AG08395 (cell line): ENCODE measurements at places on chromosomes 2 and 18.
A peak's percentile ranks its signal among the peaks of the same experiment; 100 is the strongest.

GRCh38 chr18:36695806-36696205, 133.0 kb downstream of the TPGS2 start:
- no peak for DNase-seq

DNA sequence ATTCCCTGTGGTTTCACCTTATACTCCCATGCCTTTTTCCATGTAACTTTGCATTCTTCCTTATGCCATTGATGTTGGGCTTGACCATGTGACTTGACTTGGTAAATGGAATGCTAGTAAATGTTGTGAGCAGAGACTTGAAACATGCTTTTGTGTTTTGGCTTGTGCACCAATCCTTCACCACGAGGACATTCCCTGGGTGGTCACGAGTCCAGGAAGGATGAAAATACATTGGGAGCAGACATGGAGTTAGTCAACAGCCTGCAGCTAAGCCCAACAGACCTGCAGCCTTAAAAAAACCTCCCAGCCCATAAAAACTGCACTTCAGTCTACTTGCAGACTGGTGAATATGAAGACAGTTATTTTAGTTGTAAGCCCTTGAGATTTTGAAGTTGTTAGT, 116.5 kb upstream of the SPATS2L start:
- no peak for DNase-seq

DNA sequence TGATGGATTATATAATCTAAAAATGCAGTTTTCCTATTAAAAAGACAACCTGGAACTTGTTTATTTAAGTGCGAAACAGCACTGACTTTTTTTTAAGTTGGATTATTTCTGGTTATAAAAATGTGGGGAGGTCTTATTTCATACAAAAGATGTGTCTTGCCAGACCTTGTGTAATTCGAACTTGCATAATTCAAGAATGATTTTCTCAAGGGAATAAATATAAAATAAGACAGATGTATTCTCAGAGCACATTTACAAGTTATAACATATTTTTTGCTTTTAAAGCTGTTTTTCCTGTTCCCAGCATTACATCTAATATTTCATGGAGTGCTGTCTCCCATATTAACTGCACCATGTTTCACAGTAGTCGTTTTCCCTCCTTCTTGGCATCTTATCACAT, 263.1 kb downstream of the CDH20 start:
- DNase-seq = no peak

DNA sequence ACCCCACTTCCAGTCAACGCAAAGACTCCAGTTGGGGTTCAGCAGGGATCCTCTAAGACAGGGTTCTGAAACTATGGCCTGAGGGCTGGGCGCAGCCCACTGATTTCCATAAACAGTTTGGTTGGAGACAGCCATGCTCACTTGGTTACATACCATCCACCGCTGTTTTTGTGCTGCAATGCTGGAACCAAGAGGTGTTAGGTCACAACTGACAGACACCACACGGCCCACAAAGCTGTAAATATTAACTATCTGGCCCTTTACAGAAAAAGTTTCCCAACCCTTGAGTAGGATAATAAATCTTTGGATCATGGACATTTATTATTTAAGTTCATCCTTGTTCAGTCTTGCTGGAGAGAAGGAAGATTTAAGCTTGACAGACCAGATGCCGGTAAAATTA, 8.4 kb upstream of the CD226 start:
- no peak for DNase-seq

- no peak for DNase-seq
Measured at GRCh38 chr2:231348704-231349373, 46.7 kb upstream of the B3GNT7 start.

GRCh38 chr2:102704531-102704930, 57.3 kb upstream of the TMEM182 start:
- DNase-seq = no peak

GRCh38 chr2:219475278-219475677, 23.4 kb upstream of the GMPPA start:
- no peak for DNase-seq

- DNase-seq = no peak
Measured at GRCh38 chr18:57209713-57210106, 62.8 kb downstream of the BOD1L2 start.

DNA sequence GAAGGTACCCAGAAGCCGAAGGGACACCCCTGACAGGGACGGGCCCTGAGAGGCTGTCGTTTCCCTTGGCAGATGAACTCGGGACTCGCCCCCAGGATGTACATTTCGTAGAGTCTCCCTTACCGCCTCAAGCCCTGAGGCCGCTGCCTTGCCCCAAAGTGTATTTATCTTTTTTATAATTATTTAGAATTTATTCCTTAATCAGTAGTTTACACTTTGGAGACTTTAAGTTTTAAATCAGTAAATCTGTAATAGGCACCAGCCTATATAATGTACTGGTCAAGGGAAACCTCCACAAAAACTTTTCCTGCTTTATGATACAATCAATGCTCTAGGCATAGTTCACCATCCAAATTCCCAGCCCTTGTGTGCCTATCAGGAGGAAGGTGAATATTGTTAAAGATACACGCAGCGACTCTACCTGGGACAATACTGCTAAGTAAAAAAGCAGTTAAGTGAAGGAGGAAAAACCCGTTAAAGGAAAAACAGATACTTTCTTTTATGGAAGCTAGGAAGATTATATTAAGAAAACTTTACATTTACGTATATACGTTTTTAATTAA, 848 bp downstream of the VRK2 start:
- peak; percentile 18 for DNase-seq

DNA sequence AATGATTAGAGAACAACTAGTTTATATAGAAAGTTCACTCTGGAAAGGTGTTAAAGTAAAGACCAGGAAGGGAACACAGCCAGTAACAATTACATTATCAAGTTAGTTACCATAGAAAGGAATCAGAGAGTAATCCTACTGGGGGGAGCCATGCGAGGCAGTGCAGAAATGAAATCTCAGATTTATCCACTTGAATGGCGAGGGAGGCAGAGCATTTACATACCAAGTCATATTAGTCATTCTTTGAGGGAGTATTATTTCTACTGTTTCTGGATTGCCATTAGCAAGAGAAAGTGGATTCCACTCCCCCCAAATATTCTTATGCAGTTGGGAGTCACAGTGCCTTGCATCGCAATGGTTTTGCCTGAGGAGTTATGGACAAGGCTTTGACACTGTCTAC, 472.7 kb upstream of the TRIB2 start:
- DNase-seq = no peak

DNA sequence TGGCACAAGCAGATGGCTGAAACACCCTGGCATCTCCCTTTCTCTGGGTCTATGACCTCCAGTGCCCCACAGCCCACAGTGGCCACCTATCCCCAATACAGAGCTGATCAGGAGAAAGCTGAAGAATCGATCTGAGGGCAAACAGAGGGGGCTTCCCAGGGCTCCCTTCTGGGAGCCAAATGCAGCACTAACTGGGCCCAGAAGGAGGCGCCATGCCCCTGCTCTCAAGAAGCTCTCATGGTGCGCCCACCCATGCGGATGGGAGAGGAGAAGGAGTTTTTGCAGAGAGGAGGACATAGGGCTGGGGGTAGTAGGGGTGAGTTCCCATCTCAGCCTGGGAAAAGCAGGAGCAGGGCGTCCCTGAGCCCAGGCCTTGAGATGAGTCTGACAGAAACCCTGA, 787.3 kb upstream of the RAB6C start:
- DNase-seq = no peak

GRCh38 chr2:19762959-19763605, 138.7 kb downstream of the TTC32 start:
- no peak for DNase-seq

- DNase-seq = no peak
Measured at GRCh38 chr2:16238001-16238761, 297.8 kb downstream of the MYCN start.

GRCh38 chr2:67565761-67566160, 168.6 kb downstream of the ETAA1 start:
- DNase-seq = peak; percentile 49

DNA sequence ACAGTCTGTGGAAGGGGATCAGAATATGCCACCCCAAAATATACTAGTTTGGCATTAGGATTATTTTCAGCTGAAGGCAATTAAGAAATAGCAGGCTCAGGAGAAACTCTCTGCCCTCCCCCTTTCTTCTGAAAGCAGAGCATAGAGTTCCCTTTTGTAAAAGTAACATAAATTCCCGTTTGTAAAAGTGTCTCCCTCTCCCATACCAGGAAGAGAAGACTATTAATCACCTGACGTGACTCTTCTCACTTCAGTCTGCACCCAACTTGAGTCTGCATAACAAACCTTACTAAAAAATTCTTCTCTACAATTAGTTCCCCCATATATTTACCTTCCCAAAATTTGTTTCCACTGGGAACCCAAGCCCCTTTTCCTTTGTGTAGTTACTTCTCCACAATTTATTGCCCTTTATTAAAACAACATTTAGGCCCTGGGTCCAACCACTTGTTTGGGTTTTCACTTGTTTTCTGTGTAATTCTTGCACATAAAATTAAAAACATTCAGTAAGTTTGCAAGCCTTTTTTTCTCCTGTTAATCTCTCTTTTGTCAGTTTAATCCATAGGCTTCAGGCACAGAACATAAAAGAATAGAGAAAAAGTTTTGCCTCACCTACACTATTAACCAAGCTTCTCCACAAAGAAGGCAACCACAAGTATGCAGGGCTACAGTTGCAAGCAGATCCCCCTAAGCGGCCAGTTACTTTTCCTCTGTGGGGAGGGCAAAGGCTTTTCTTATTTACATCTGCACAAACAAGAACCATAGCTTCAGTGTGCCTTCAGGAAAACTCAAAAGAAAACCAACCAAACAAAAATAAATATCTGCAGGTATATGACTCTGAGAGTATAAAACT, 107.6 kb upstream of the MSH2 start:
- no peak for DNase-seq

DNA sequence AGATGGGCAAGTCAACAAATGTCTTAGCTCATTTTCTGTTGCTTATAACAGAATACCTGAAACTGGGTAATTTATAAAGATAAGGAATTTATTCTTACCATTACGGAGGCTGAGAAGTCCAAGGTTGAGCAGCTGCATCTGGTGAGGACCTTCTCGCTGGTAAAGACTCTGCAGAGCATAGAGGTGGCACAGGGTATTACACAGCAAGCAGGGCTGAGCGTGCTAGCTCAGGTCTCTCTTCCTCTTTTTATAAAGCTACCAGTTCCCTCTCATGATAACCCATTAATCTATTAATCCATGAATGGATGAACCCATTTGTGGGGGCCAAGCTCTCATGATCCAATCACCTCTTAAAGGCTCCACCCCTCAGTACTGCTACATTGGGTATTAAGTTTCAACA, 109.1 kb downstream of the CDK15 start:
- DNase-seq = no peak

GRCh38 chr2:239908308-239908707, 116.8 kb downstream of the NDUFA10 start:
- no peak for DNase-seq

- DNase-seq = no peak
Measured at GRCh38 chr2:37984589-37984988, 59.5 kb downstream of the RMDN2 start.

- DNase-seq = no peak
Measured at GRCh38 chr18:35692866-35693265, 111.3 kb downstream of the GALNT1 start.

GRCh38 chr18:12659904-12660605, 2.1 kb upstream of the SPIRE1 start:
- DNase-seq = peak; percentile 71

- DNase-seq = no peak
Measured at GRCh38 chr2:24342110-24342910, 18.0 kb downstream of the ITSN2 start.

- no peak for DNase-seq
Measured at GRCh38 chr2:4909346-4910009, 782.7 kb upstream of the SOX11 start.

GRCh38 chr2:21422050-21422449, 298.3 kb downstream of the TDRD15 start:
- DNase-seq = no peak

- peak; percentile 65 for DNase-seq
Measured at GRCh38 chr18:69817335-69817940, 130.2 kb downstream of the CD226 start.

GRCh38 chr2:12047761-12048160, 301.3 kb downstream of the LPIN1 start:
- no peak for DNase-seq

- peak; percentile 62 for DNase-seq
Measured at GRCh38 chr2:62266433-62267038, 70.6 kb downstream of the B3GNT2 start.

DNA sequence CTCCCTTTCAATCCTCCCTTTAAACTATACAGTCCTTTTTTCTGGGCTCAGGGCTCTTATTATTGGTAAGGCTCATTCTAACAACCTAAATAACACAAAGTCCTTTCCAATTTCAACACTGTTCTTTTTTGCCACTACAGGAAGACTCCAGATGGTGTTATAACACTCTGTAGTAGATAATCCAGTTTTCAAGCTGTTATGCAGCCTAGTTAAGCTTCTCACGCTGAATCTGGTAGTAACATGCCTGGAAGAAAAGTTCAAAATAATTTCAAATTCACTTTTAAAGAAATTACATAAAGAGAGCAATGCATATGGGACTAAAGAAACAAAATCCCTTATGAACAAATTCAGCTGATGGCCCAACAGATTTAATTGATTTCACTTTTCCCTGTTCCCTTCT, 3.2 kb upstream of the MPP4 start:
- no peak for DNase-seq

DNA sequence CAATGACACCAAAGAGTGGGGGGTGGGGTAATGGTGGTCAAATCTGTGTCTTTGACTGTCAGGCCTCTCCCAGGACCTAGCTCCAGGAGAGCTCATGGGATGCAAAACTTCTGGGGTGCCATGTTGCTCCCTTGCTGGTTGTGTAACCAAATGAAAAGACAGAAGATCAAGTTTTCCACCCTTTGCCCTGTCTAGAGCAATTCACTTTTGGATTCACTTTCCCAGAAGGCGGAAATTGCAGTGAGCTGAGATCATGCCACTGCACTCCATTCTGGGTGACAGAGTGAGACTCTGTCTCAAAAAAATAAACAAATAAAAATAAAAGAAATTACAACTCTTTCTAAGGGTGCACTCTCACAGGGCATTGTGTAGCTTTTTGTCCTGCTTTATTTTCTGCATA, 34.9 kb upstream of the PLA2R1 start:
- no peak for DNase-seq

GRCh38 chr2:2024751-2025481, 280.6 kb upstream of the PXDN start:
- no peak for DNase-seq

DNA sequence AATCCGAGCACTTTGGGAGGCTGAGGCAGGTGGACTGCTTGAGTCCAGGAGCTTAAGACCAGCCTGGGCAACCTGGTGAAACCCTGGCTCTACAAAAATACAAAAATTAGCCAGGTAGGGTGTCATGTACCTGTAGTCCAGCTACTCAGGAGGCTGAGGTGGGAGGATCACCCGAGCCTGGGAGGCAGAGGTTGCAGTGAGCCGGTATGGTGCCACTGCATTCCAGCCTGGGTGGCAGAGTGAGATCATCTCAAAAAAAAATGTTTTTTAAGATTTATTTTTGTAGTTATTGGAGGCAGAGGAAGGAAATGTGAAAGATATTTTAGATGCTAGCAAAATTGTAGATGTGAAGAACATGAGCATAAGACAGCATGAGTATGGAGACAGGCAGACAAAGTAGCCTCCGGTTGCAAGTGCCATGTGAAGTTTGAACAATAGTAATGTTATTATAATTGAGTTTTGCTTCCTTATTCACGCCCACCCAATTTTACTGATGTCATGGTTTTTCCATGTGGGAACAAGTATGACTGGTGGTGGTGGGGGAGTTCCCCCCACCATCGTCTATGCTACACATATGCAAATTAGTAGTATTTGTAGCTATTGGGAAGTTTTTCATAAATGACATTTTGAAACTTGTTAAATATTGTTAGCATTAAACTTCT, 18.0 kb downstream of the REL start:
- DNase-seq = no peak
